Kidney tubule cell (primary cell): ENCODE measurements at places on chromosomes 5 and 9.

DNA sequence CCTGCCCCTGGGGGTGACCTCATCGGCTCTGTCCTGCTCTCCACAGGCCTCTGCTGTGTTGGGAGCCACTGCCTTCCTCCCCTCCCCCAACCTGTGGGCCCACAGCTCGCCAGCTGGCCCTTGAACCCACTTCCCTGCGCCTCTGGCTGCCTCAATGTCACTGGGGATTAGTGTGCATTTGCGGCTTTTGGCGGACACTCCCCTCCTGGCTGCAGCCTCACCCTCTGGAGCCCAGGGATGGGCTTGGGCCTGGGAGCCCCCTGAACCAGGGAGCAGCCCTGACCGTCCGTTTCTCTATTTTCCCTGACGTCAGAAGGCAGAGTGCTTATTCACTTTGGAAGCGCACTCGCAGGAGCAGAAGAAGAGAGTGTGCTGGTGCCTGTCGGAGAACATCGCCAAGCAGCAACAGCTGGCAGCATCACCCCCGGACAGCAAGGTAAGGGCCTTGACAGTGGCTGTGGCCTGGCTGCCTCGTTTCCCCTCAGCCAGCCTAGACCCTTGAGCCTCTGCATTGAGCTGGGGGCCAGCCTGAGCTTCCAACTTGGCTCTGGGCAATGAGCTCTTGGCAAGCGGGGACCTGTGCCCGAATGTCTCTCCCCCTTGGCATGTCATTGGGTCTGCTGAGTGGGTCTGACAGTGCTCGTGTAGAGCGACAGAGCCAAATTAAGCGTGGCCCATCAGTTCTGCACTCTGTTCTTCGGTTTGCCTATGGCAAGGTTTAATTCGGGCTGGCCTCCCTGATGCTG, 73.1 kb downstream of the RGS3 start:
- DNase-seq: no peak

DNA sequence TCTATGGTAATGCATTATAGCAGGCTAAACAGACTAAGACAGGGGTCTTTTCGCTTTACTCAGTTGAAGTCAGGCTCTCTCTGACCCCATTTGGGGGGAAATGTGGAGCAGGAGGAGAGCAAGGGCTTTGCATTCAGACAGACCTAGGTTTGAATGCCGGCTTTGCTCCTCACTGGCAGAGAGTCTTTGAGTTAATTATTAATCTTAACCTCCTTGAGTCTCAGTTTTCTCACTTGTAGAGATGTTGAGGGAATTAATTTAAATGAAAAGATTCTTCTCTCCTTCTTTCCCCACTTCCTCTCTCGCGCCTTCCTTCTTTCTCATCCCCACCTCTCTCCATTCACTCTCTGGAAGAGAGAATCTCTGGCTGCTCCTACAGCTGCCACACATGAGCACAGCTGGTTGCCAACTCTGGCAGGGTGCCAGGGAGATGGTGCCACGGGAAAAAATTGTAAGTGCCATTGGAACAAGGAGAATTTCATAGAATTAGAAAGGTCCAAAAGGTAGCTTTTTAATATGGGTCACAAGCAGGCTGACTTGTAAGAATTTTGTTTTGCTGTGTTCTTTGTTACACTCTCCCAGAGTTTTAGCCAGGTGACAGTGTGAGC, 25.2 kb upstream of the GLRA1 start:
- peak; percentile 43 for DNase-seq

DNA sequence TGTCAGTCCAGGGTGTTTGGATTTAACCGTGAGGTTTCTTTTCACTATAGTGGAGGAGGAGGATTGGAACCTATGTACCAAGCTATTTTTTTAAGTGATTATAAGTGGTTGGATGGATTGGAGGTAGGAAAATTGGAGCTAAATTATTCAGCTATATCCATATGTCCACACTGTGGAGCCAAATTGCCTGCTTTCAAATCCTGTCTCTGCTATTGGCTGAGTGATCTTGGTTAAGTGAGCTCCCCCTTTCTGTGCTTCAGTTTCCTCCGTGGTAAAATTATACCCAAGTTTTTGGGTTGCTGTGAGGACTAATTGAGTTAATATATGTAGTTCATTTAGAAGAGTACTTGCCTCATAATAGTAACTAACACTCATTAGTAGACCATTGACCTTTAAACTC, 2.5 kb downstream of the CENPP start:
- peak; percentile 22 for DNase-seq

- peak; percentile 70 for DNase-seq
Measured at GRCh38 chr5:143001764-143002351, 231.7 kb downstream of the ARHGAP26 start.

DNA sequence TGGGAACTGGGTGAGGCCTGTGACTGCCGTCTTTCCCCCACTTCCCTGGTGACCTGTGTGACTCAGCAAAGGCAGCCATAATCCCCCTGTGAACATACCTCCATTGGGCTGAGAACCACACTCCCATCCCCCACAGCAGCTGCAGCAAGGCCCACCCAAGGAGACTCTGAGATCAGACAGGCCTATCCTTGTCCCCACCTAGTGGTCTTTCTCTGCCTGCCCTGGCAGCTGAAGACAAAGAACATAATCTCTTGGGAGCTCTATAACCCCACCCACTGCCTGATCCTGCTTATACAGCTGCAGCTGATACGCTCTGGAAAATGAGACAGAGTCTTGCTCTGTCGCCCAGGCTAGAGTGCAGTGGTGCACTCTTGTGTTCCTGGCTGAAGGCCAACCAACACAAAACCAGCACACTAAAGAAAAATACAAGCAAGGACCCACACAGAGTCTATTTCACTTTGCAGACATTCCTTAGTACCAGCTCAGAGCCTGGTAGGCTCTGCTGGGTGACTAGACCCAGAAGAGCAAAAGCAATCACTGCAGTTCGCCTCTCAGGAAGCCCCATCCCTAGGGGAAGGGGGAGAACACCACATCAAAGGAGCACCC, 106.7 kb downstream of the MCTP1 start:
- DNase-seq: peak; percentile 90
